Suppressor macrophage (primary cell): ENCODE measurements at places on chromosomes 12 and 14.

DNA sequence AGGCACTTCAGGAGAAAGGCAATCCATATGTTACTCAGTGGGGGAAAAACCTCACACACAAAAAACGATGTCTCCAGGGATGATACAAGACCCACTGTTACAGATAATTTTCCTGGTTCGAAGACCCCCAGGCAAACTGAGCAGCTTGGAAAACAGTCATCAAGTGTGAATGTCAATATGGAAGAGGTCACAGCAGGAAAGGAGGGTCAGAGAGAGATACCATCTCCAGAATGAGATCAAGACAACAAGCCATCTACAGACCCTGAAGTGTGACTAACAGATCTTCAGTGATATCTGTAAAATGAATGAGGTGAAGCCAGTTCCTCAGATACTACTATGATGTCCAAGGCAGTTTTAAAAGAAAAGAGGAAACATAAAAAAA is 28.6 kb downstream of the GNS start:
- DNase-seq: no peak

- no peak for DNase-seq
These were observed 1150.0 kb downstream of the FSCB start for GRCh38 chr14:43356979-43357545.

DNA sequence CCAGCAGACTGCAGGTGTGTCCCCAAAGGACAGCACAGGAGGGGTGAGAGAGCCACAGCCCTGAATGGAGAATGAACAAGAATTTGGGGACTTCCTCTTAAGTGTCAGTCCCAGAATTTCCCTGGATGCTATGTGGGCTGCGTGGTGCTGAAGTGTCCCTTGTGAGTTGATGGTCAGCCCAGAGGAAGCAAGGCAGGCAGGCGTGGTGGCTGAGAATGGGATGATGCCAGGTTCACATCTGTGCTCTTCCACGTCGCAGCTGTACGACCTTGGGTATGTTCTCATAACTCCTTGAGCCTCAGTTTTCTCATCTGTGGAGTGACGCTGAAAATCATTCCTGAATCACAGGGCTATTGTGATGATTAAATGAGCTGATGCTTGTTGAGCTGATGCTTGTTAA is 62.1 kb upstream of the GPATCH2L start:
- no peak for DNase-seq

- no peak for DNase-seq
These were observed 39.3 kb upstream of the HSPB8 start for GRCh38 chr12:119139448-119139847.

- DNase-seq: no peak
These were observed 2.0 kb downstream of the RMST start for GRCh38 chr12:97464385-97465321.

GRCh38 chr14:87696485-87696884 is 296.5 kb downstream of the GALC start:
- DNase-seq: no peak

- peak; percentile 97 for DNase-seq
These were observed 77.8 kb downstream of the VCPKMT start for GRCh38 chr14:50038398-50039119.

DNA sequence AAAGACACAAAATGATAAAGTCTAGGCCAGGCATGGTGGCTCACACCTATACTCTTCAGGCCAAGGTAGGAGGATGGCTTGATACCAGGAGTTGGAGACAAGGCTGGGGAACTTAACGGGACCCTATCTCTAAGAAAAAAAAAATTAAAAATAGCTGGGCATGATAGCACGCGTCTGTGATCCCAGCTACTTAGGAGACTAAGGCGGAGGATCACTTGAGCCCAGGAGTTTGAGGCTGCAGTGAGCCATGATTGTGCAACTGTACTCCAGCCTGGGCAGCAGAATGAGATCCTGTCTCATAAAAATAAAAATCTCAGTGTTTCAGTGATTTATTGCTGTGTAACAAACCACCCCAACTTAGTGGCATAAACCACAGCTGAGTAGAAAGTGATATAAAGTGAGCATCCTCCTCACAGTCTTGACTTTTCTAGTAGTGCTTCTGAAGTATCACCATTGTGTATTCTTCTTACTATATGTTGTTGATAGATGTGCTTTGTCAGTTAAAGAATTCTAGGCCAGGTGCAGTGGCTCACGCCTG is 10.6 kb upstream of the ATF1 start:
- DNase-seq: no peak

- DNase-seq: no peak
These were observed 6.3 kb downstream of the RACGAP1 start for GRCh38 chr12:50018968-50019367.

- DNase-seq: no peak
These were observed 489.1 kb upstream of the SYT1 start for GRCh38 chr12:78375461-78375860.

DNA sequence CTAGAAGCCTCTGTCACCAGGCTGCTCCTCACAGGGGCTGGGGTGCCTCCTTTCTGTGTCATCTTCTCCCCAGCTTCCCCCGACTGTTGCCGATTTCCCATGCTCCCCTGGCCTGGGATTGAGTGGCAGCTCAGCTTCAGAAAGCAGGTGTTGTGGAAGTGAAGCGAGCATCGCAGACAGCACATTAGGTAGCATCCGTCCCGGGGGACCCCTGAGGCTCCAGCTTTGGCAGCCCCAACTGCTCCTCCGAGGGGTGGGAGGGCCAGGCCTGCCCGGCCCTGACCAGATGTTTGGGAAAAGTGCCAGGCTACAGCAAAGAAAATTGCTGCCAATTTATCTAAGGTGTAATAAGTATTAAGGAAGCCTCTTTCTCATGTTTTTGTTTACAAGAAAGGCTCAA is 1045.6 kb downstream of the BCL11B start:
- DNase-seq: no peak

- no peak for DNase-seq
These were observed 104.7 kb upstream of the RTL1 start for GRCh38 chr14:101008196-101008595.

GRCh38 chr12:49813131-49813530 is 15.1 kb downstream of the NCKAP5L start:
- no peak for DNase-seq

- DNase-seq: no peak
These were observed 1553.8 kb upstream of the FLRT2 start for GRCh38 chr14:83975841-83976770.

DNA sequence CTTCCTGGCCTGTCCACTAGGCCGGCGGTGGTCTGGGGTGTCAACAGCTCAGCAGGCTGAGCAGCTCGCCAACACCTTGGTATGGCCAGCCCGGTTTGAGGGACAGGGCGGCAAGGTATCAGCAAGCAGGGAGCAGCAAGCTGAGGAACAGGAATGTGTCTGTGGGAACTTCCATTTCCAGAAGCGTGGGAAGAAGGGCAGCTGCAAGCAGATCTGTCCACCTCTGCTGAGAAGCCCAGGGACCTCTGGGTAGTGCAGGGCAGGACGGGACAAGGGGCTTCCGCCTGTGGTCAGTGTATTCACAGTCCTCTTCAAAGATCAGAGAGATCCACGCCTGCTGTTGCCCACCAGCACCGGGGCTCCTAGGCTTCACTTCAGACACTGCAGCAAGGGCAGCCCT is 36.0 kb downstream of the ACTN1 start:
- DNase-seq: no peak

DNA sequence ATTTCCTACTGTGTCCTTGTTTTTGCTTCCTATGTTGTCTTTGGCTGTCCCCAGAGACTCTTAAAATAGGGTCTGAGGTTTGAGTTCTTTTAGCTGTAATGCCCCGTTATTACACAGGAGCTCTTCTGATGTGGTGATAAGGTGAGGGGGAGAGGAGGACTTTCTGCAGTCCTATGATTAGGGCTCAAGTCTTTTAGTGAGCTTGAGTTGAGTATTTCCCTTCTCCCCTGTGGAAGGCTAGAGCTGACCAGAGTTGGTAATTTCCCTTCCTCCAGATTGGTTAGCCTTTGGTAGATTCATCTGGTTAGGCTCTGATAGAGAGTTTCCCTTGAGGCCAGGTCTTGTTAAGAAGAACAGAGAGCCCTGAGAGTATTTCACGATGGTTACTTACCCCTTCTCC is 4.3 kb upstream of the HIF1A start:
- DNase-seq: no peak

DNA sequence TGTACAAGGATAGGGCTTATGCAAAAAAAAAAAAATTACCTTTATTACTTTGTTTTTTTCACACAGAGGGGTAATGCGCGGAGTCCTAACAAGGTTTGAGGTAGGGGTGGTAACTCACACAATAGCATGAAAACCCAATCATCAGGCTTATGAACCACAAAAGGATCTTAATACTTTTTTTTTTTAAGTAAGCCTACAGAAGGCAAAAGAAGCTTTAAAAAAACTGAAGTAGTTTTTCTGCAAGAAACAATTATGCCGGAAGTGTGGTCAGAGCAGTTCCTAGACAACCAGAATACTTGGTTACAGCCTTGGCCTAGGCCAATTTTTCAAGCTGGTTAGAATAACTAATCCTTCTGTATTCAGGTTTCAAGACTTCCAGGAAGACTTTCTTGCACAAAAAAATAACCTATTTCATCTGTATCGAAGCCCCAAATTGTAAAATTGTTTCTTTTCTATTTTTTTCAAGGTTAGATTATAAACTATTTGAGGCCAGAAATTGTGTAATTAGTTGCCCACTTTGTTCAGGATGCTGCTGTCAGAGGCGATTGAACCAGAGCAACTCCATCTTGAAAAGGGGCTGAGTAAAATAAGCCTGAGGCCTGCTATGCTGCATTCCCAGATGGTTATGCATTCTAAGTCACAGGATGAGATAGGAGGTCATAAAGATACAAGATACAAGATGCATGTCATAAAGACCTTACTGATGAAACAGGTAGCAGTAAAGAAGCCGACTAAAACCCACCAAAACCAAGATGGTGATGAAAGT is 1.8 kb upstream of the GNS start:
- peak; percentile 43 for DNase-seq
